A673 (cell line): ENCODE measurements at places on chromosomes 2 and 18. TPM values are rescaled to one million over a fixed set of nuclear protein-coding genes. Genes with fewer than 3 reads are reported as not detected.

- no peak for DNase-seq
Observed at GRCh38 chr2:218536804-218537494, 31.2 kb downstream of the USP37 start.

DNA sequence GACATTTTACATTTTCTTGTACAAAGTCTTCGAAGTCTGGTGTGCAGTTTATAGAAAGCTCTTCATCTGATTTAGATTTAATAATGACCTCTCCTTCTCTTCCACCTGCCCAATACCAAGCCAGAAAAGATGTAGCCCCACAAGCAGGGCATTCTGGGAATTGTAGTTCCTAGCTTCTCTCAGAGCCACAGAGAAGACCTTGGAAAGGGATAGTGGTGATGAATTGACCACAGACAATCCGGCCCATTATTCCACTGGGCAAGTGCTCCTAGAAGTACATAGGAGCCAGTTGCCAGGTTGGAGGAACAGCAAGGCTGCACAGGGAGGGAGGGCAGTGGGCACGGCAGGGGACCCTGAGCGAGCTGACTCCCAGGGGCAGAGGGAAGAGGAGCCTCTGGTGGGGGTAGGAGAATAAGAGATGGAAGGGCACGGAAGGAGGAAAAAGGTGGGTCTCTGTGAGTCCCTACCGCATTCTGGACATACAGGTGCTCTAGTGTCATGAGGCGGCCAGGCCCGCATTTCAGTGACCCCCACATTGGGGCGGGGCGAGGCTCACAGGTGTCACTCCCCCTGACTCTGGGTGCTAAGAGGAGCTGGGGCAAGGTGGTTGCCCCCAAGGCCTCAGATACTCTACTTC, 152.5 kb upstream of the HAAO start:
- DNase-seq, result peak; percentile 39

GRCh38 chr2:21057097-21057496, 13.2 kb upstream of the APOB start:
- DNase-seq, result no peak

DNA sequence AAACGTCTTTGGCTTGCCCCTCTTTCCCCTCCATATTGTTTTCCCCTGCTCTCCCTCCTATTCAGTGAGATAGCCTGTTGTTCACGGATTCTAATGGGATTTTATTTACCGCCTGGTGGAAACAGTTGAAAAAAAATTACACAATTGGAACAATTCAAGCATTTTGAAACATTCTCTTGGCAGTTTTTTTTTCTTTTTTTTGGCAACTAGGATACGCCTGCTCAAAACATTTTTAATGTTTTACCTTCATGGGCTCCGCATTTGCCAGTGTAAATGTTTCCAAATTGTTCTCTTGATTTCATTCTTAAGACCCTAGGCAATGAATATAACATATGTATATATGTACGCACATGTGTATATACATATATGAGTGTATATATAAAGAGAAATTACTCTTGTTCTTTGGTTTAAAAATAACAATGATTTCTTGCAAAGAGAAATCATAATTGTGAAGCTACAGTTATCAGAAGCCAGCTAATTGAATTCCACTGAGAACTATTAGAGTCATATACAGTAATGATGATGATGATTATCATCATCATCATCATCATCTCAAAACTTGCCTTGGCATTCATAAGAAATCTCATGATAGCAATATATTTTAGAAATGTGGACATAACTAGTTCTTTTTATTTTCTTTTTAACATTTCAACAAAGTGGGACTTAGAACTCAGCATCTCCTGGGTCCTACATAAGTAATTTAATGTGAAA, 146.7 kb downstream of the LTBP1 start:
- no peak for DNase-seq

- DNase-seq, result no peak
Observed at GRCh38 chr2:69701100-69701945, 40.6 kb upstream of the ANXA4 start.

The GREB1 gene
- 1.3 and 1.5 TPM in 2 replicates for total RNA-seq

DNA sequence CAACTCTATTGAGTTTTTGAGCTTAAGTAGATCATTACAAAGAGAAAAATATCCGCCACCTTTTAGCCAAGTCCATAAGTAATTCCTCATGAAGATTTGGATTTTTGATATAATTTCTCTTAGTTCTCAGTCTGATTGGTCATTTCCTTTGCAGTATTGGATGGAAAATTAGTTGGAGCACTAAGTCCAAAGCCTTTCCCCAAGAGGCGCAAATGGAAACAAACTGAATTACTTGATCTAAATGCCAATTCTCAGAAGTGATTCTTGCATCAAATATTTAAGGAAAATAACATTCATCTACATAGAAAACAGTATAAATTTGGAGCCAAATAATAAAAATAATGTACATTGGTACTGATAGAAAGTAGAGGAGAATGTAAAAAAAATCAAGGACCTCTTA, 115.6 kb downstream of the CACNB4 start:
- DNase-seq, result no peak

The RAPGEF4 gene
- total RNA-seq, result 0.26 and 0.96 TPM in 2 replicates

DNA sequence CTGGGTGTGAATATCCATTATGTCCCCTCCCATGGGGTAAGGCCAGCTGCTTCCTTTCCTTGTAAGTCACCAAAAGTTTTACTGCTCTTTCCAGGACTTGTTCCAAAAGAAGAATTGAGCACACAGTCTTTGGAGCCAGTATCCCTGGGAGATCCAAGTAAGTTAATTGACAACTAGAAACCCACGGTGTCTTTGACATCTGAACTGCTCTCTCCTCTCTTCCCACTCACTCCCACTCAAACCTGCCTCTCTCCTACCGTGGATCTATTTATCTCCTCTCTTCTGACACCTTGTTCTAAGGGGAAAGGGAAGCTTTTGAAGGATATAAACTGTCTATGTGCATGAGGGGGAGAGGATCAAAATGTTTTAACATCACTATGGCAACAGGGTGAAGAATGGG, 86.7 kb downstream of the VIT start:
- peak; percentile 28 for DNase-seq
